ENCODE measurements at places on chromosomes 3 and 15.

DNA sequence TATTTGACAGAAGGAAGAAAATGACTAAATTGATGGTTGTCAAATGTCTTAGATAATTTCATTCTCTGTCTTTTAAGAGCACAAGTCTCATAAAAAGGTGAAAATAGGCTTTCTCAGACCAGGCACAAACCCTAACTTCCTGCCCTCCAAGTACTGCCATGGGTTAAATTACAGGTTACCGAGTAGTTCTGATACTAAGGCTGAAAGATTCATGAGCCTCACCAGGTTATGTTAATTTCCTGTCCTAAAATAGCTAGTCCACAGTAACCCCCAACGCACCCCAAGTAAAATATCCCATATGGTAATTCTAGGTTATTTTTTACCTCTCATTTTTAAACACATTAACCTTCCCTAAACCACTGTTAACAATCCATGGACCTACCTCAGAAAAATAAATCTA, 42.0 kb downstream of the GSK3B start:
- DNase-seq, result no peak

DNA sequence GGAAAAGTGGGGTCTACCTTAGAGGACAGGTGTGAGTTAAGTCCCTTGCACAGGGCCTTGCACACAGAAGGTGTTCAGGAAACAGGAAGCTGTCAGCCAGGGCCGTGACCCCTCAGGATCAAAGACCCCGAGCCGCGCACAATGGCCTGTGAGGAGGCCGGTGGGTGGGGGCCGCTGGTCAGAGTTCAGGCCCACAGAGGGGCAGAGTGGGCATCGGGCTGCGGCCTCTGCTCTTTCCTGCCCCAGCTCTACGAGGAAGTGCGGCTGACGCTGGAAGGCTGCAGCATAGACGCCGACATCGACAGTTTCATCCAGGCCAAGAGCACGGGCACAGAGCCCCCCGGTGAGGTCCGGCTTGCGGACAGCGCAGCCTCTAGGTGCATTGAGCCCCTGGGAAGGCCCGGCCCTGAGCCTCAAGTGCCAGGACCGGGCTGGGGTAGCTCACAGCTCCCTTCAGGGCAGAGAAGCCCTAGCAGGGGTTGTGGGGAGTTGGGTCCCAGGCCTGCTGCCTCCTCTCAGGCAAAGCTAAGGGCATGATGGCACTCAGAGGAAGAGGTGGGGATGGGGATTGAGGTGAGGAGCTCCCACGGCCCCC, 37.2 kb downstream of the PSTPIP1 start:
- no peak for DNase-seq

GRCh38 chr15:45417303-45417950, 39.1 kb upstream of the GATM start:
- no peak for DNase-seq

DNA sequence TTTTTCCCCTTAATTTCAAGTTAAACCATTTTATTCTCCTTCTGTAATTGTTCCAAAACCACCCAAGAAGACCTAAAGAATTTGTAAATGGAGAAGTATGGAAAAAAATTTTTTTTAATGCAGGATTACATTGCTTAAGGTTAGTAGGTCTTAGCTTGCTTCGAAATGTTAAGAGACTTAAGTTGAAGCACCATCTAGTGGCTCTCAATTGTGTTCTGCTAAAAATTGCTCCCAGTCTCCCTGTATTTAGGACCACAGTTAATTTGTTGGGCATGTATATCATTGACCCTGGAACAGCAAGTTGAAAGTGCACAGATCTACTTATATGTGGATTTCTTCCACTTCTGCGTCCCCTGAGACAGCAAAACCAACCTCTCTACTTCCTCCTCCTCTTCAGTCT, 32.4 kb downstream of the CD200R1L start:
- no peak for DNase-seq

- no peak for DNase-seq
Measured at GRCh38 chr3:108322352-108322751, 26.0 kb downstream of the HHLA2 start.

All from stimulated activated CD8-positive, alpha-beta memory T cell treated with anti-CD3 and anti-CD28 coated beads, Interleukin-4, amount 100 ng/mL, for 24 hours (primary cell).